NCI-H1417 (cell line): ENCODE measurements at places on chromosomes 12 and 14.

DNA sequence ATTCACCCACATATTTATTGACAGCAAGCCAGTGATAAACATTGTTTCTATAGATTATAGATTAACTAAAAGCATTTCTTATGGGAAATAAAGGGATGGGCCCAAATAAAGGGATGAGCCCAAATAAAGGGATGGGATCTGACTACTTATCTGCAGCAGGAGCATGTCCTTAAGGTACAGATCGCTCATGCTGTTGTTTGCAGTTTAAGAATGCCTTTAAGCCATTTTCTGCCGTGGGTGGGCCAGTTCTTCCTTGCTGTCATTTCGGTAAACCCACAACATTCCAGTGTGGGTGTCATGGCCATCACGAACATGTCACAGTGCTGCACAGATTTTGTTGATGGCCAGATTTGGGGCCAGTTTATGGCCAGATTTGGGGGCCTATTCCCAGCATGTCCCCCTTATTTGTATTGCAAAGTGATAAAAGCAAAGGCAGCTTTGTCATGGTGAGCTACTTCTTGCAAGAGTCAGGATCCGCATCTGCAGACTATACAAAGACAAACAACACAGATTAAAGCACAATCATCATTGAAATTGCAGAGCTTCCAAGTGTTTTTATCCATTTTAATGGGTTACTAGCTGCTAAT lies 700.7 kb downstream of the LRFN5 start:
- no peak for DNase-seq

GRCh38 chr14:102927346-102927877 lies 4.9 kb downstream of the AMN start:
- no peak for DNase-seq

GRCh38 chr12:89731089-89731488 lies 22.5 kb upstream of the ATP2B1 start:
- no peak for DNase-seq

GRCh38 chr12:115002434-115002833 lies 318.5 kb upstream of the TBX3 start:
- DNase-seq = no peak

DNA sequence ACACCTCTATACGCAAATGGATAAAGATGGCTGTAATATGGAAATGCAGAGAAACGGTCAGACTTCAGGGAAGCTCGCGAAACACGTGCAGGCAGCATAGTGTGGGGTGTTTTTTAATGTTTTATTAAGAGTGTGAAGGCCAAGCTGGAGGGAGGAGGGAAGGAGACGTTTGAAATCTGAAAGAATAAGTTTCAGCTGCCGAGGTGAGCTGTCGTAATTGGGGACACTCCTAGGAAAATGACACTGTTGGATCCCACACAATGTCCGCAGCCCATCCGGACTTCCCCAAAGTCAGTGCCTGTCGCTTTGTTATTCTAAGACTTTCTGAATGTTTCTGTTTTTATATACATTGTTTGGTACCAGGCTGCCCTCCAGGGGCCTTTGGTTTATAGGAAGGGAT lies 8.3 kb downstream of the FZD10 start:
- no peak for DNase-seq
